ENCODE measurements at places on chromosomes 12 and 14. TPM values are rescaled to one million over a fixed set of nuclear protein-coding genes. Genes with fewer than 3 reads are reported as not detected.

- no peak for DNase-seq
Measured at GRCh38 chr12:2686280-2686646, 108.5 kb upstream of the FKBP4 start.

GRCh38 chr12:31570880-31571279 is 20.1 kb downstream of the DENND5B start:
- DNase-seq = no peak

DNA sequence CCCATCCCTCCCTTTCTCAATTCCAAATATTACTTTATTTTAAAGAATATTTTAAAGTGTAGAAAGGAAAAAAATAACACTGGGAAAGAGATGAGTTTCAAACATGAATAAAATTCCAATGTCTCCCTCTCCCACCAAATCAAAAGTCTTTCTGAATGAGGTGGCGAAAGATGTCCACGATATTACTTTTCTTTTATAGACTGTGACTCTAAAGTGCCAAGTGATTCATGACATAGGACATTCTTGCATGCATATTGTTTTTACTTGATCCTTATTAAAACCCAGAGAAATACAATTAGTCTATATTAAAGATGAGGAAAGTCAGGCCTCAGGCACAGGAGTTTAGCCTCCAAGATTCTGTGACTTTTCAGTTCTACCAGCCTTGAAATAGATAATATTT is 16.0 kb upstream of the LUM start:
- no peak for DNase-seq

DNA sequence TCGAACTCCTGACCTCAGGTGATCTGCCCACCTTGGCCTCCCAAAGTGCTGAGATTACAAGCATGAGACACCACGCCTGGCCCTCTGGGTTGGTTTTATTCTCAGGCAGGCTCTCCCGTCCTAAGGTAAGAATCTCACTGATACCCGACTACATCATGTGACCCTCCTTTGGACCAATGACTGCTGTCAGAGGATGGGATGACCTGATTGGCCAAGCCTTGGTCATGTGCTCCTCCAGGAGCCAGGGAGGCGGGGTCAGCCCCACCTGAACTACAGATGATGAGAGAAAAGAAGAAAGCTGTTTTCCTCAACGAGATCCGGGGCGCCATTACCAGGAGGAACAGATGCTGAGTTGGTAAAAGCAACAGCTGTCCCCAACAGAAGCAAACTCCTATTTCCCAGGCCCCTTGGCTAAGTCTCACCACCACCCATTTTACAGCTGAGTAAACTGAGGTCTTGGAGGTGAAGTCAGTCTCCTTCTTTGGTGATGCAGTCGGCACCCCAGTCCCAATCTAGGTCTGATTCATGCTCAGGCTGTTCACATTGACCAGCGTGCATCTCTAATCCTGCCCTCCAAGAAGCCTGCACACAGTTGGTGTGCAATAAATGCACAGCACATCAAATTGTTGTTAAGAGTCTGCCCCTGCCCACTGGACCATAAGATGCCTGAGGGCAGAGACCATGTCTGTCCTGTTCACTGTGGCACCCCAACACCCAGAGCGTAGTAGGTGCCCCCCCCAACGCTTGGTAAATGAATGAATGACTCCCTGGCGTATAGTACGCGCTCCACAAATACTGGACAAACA is 118.8 kb downstream of the SCARB1 start:
- DNase-seq = no peak

DNA sequence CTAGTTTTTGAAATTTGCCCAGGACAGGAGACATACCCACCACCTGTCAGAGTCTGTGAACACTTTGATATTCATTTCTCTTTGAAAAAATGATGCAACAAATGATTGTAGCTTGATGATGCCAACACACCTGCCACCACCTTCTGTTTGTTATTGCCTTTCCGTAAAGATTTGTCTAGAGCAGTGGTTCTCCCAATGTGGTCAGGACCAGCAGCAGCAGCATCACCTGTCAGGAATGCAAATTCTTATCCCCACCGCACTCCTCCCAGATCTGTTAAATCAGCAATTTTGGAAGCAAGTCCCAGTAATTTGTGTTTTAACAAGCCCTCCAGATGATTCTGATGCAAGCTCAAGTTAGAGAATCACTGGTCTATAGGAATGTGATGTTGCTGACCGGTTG is 9.9 kb downstream of the CCDC175 start:
- DNase-seq = no peak

DNA sequence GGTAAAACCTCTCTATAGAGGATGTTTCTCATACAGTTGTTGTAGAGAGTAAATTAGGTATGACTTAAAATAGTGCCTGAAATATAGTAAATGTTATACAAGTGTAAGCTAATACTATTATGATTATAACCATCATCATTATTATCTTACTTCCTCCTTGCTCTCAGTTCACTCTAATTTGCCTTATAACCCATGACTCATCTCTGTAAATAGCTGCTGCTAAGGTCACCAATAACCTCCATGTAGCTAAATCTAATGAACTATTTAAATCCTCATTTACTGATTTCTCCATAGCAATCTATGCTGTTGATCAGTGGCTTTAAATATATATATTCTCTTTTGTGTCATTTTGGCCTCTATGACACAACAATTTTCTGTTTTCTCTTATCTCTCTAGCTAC is 109.6 kb downstream of the RMST start:
- no peak for DNase-seq

DNA sequence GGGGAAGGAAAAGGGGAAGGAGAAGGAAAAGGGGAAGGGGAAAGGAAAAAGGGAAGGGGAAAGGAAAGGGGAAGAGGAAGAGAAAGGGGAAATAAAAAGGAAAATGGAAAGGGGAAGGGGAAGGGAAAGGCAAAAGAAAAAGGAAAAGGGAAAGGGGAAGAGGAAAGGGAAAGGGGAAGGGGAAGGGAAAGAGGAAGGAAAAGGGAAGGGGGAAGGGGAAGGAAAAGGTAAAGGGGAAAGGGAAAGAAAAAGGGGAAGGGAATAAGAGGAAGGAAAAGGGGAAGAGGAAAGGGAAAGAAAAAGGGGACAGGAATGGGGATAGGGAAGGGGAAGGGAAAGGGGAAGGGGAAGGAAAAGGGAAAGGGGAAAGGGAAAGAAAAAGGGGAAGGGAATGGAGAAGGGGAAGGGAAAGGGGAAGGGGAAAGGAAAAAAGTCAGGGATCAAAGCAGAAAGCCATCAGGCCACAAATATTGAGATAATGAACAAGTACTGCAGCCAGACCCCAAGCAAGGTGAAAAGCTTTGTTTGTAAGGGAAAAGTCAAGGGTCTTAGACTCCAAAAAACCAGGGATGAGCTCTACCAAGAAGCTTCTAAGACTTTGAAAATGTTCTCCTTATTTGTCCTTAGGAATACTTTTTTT is 20.0 kb downstream of the DICER1 start:
- no peak for DNase-seq

DNA sequence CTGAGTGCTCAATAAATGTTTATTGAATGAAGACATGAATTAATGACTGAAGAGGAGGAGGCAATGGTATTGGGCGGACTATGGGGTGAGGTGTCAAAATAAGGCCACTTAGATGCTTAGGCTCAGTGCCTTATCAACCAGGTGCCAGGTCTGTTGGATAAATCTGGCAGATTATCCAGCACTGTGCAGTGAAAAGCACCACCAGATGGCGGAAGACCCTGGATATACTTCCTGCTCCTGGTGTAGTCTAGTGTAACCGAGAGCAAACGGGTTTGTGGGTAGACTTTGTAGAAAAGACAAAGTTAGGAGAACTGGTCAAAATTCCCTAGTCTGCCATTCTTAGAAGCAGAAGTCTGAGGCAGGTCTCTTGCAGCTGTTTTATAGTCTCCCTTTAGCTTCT is 306.3 kb downstream of the ATP23 start:
- no peak for DNase-seq

DNA sequence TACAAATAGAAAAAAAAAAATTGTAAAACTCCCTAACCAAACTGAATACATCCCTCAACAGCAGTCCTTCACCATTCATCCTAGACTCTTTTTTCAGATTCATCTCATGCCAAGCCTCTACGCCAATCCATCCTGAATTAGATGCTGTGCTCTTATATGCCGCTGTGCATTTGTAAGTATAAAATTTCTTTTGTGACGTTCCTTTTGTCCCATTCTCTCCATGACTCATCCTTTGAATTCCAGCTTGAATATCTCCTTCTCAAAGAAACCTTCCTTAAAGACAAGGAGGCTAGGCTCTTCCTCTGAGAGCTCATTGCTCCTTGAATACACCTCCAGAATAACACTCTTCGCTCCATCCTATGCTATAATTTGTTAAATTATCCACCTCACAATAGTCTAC is 359.2 kb downstream of the RMST start:
- DNase-seq = no peak

GRCh38 chr12:87809916-87810315 is 219.3 kb downstream of the C12orf50 start:
- no peak for DNase-seq

DNA sequence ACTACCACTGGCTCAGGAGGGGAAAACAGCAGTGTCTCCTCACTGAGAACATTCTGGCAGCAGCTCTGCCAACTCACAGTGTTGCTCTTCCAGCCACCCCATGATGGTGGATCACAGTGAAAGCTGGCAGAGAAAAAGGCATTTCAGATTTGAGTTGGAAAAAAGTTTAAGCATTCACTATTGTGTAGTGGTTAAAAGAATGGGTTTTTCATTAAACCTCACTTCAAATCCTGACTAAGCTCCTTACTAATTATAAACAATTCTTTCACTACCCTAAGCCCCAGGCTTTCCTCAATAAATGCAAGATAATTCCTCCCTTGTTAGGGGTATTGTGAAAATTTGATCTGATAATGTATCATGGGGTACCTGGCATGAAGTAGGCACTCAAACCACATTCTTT is 518.1 kb downstream of the SNAPC1 start:
- DNase-seq = no peak

GRCh38 chr12:14540801-14541462 is 26.8 kb downstream of the PLBD1 start:
- no peak for DNase-seq

DNA sequence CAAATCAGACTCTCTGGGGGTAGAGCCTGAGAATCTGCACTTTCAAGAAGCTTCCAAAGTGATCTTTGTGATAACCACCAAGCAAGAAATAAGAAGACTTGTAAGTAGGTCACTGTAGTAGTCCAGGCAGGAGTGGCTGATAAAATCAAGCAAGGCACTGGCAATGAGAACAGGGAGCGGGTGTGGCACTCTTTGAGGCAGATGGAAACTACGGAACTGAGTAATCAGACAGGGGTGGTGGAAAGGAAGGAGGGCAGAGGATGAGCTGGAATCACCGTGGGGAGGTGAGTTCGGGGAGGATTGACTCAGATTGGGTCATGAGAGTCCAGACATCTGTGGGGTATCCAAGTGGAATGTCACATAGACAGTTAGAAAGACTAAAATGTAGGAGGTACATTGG is 44.4 kb upstream of the PLXNC1 start:
- DNase-seq = no peak

- DNase-seq = no peak
Measured at GRCh38 chr12:92034083-92034482, 111.6 kb downstream of the BTG1 start.

DNA sequence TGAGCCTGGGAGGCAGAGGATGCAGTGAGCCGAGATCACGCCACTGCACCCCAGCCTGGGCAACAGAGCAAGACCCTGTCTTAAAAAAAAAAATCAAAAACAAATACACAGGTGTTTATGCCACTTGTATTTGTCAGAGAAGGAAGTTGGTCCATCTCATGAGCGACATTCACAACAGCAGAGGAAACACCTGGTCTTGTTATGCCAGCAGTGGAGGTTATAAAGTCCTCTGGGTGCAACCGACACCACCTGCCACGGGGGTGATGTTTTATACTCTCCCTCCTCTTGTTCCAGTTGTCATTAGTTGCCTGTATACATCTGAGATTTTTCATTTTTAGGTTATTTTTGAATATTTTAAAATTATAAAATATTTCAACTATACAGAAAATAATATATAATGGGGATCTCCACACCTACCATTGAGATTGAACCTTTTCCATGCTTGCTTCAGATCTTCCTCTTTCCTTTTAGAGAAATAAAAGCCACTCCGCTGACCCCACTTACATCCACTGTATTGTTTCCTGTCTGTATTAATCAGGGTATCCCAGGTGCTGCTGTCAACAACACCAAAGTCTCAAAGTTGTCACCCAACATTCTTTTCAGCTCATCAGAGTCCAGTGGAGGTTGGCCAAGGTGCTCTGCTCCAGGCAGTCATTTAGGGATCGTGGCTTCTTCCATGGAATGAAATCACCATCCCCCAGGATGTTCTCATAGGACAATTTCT is 65.1 kb downstream of the RNFT2 start:
- no peak for DNase-seq

DNA sequence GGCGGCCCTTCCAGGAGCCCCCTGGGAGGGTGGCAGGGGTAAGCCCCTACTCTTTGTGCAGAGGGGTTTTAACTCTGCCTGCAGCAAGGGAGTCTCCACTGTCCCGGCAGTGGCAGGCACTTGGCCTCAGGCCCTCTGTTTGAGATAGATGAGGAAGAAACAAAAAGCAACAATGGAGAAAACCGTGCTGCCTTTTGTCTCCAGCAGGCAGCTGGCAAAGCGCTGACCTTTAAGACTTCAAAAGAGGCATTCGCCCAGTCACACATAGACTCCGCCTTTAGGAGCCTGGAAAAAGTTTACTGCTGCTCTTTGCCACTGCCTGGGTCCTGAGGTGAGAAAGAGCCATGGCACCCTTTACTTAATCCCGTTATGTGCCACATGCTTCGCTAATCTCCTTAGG is 158.2 kb upstream of the NTF3 start:
- DNase-seq = no peak

DNA sequence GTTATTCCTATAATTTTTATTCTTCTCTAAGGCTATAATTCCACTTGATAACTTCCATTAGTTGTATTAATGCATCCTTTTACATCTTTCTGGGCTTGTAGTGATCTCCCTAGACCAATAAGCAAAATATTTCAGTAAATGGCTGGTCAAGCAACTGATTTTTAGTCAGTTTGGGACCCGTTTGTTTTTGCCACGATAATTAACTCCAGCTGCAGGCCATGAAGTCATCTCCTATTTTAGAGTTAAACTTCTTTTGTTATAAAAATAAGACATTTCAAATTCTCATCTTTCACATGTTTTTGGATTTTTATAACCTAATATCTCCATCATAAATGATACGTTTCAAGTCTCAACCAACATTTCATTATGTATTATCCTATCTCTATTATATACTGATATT is 49.4 kb downstream of the MAGOHB start:
- DNase-seq = no peak

ST8SIA1 gene
- 8.7 TPM for total RNA-seq

MYBPC1 gene
- not detected for total RNA-seq

OR8S1 gene
- not detected for total RNA-seq

RTRAF gene
- 207 TPM for total RNA-seq

NAP1L1 gene
- total RNA-seq = 969 TPM

PPFIA2 gene
- not detected for total RNA-seq

DLGAP5 gene
- total RNA-seq = 68.2 TPM

MDM1 gene
- total RNA-seq = 27.3 TPM

TAPBPL gene
- 29.6 TPM for total RNA-seq

TMEM179 gene
- total RNA-seq = 0.46 TPM

EGLN3 gene
- 2.6 TPM for total RNA-seq

DIO2 gene
- total RNA-seq = not detected

WNT5B gene
- total RNA-seq = 0.22 TPM

Measured in activated T-cell treated with anti-CD3 and anti-CD28 coated beads, Interleukin-2, amount 50 U/mL, for 72 hours (primary cell).